AG10803 (cell line): ENCODE measurements at places on chromosomes 12 and 14.

DNA sequence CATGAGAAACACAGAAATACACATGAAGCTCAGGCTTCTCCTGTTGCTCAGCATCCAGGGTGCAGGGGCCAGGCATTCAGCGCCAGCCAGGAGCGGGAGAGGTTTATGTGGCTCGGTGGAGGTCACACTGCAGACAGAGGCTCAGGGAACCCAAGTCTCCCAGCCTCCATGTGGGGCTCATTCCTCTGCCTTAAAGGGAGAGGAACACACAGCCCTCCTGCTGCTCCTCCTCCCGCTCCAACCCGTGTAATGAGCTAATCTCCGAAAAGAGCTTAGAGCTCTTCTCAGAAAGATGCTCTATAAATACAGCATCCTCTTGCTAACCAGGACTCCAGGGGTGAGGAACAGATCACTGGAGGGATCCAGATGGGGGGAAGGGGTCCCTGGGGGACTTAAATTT is 28.2 kb downstream of the FGF6 start:
- no peak for DNase-seq

- DNase-seq, result peak; percentile 22
Measured at GRCh38 chr12:50734409-50735263, 29.3 kb upstream of the ATF1 start.

DNA sequence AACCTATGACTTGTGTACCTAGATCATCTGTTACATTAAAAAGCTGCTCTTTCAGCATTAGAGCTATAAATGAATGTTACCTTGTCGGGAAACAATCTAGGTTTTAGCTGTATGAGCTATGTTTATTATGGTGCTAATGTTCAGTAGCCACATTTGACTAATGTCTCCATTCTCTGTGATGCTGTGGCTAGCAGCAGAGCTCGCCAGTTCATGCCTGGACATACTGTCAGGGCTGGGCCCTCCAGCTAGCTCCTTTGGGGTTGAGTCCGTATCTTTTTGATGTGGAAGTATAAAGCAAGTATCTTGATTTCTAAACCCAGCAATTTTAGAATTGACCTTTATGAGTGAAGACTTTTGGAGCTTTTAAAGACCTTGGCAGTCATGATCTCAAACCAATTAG is 36.1 kb downstream of the USP44 start:
- DNase-seq, result no peak

DNA sequence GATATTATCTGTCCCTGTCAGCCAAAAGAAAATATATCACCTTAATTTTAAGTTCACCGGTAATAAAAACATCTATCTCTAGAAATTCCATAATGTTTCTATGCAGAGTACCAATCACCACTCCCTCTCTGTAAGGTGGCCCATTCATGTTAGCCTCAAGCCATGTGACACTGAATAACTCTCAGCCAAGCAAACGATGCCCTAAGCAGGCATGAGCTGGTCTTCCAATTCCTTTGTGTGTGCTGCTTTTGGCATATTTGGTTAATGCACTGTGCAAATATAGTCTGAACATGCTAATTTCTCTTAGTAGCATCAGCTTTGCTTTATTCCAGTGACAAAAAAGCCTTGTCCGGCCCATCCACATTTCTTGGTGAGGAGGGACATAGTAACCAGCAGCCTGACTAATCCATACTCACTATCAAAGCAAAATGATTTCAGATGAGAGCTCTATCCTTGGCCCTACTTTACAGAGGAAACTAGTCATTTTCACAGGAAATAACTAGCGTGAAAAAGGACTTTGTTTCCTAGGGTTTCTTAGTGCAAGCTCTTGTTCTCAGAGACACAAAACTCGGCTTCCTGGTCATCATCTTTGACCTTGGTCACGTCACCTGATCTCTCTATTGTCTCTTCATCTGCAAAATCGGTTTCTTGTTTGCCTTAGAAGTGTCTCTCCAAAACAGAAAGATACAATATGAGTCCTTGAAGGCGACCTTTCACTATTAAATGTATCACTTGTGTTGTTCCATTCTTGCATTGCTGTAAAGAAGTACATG is 59.2 kb upstream of the RTRAF start:
- no peak for DNase-seq

GRCh38 chr12:65821336-65821735 is 2.9 kb upstream of the HMGA2 start:
- DNase-seq, result no peak

DNA sequence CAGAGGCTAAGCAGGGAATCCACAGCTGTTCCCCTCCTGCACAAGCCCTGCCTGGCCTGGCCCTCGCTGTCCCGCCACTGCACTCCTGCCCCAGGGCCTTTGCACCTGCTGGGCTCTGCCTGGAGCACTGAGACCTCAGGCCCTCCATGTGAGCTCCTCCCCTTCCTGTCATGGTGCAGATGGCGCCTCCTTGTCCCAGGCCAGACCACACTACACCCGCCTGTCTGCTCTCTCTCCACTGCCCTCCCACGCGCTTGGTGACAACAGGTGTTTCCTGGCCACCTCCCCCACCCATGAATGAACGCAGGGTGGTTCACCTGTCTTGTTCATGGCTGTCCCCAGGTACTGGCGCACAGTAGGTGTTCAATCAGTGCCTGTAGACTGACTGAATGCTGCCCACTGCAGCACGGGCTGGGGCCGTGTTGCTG is 82.9 kb downstream of the NCOR2 start:
- no peak for DNase-seq

DNA sequence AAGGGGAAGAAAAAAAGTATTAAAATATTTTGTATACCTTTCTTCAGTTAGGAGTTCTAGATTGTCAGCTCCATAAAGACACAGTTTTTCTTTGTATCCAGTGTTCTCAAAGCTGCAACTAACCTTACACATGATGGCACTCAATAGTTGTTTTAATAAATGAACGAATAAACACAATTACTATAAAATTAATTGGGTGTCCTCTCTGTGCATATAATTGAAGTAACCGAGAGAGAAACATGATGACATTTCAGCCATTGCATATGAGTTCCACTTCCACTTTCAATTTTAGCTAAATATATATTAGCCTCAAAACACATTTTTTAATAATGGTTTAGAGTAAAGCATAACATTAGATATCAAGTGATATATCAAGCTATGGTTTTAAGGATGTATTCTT is 671.2 kb downstream of the LRFN5 start:
- DNase-seq, result no peak

DNA sequence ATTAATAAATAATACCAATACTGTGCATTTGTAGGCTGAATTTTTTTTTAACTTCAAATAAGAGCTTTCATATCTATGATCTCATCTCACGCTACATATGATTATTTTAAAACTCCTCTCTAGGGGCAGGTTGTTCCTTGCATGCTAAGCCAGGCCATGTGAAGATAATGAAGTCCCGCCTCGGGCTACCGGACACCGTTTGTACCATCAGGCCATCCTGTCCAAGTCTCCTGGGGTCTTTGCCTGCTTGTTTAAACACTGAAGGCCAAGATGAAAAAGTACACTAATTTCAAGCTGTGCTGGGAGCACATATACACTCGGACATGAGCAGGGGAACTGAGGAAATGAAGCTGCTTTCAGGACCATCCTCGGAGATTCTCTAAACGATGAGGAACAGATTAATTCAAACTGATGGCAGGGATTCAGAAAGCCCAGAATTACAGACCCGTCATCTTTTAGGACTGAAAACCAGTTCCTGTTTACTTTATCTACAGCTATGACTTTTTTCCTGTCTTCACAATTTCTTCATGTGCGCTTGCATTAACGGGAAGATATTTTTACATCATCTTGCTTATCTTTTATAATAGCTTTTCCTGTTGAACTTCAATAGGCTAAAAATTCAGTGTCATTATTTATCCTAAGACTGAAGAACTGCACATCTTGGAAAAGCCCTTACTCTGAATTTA is 6.3 kb upstream of the ABHD12B start:
- DNase-seq, result no peak

- DNase-seq, result peak; percentile 43
Measured at GRCh38 chr14:62162998-62163589, 400.9 kb downstream of the SNAPC1 start.

- no peak for DNase-seq
Measured at GRCh38 chr12:49661191-49661590, 37.8 kb downstream of the PRPF40B start.

GRCh38 chr12:51403681-51404136 is 12.5 kb upstream of the GALNT6 start:
- no peak for DNase-seq

- no peak for DNase-seq
Measured at GRCh38 chr14:70981000-70981952, 74.0 kb downstream of the PCNX1 start.

GRCh38 chr14:99432485-99432884 is 48.2 kb downstream of the SETD3 start:
- DNase-seq, result peak; percentile 14

GRCh38 chr12:78181544-78182162 is 351.0 kb downstream of the NAV3 start:
- DNase-seq, result peak; percentile 26
